Inflammatory macrophage treated with lipopolysaccharide for 4 hours (primary cell): ENCODE measurements at places on chromosomes 11 and 22.

DNA sequence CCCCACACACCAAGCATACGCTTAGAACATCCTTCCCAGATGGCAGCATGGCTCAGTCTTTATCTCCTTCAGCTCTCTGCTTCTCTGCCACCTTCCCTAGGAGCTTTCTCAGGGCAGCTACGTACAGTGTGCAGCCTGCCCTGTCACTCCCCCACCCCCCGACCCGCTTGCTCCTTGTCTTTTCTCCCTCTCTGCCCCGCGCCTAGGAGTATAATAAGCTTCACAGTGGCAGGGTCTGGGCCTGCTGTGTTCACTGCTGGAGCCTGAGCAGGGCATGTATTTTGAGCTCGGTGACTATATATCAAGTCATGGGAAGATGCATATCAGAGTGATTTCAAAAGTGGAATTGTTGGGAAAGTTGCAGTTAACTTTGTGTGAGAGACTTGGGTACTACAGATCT lies 55.8 kb upstream of the ADSL start:
- DNase-seq, result no peak

GRCh38 chr22:42805016-42805997 lies 51.8 kb downstream of the ARFGAP3 start:
- DNase-seq, result no peak

DNA sequence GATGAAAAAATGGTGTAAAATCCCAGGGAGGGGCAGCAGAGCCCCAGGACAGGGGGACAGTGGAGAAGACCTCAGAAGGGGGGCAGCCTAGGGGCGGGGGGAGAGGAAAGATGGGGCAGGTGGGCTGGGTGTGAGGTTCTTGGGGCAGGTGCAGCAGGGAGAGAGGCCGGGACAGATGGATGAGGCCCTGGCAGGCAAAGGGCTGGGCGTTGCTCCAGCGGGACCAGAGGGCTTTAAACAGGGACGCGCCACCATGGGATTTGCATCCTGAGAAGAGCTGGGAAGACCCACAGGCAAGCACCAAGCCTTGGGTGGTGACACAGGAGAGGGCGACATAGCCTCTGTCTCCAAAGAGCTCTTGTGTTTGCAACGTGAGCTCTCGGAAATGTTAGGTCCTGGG lies 1342.8 kb downstream of the TBC1D22A start:
- no peak for DNase-seq

GRCh38 chr11:81892770-81893635 lies 840.7 kb downstream of the FAM181B start:
- DNase-seq, result no peak

GRCh38 chr22:17724241-17724640 lies 50.0 kb downstream of the BID start:
- DNase-seq, result no peak

- DNase-seq, result peak; percentile 71
These were observed 10.7 kb downstream of the CRY2 start for GRCh38 chr11:45857961-45858474.

DNA sequence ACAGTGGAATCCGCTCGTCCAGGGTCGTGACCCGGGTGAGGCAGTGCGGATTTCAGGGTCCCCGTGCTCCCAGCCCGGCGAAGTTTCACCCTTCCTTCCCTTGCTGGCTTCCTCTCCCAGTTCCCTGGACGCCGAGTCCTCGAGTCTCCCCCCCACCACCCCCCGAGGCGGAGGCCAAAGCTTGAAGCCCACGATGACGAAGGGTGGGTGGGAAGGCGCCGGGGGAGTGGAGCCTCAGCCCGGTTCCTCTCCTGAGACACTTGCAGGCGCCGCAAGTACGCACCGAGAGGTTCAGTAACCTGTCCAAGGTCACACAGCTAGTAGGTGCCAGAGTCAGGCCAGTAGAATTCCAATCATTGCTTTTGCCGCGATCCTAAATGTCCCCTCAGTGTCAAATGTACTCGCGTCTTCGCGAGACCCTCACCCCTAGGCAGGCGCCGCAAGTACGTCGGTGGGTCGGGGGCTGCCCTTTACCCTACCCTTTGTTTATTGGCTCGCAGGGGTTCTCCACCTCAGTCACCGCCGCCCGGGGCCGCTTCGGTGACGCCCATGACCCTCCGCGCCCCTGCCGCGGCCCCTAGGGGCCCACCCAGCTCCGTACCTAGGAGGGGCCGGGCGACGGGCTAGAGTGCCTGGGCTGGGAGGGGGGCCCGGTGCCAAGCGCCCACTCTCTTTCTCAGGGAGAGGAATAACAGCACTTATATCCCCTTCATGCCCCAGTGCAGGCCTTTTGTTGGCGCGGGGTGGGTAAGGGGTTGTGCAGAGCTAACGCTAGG lies 5.7 kb upstream of the CHRM1 start:
- no peak for DNase-seq

DNA sequence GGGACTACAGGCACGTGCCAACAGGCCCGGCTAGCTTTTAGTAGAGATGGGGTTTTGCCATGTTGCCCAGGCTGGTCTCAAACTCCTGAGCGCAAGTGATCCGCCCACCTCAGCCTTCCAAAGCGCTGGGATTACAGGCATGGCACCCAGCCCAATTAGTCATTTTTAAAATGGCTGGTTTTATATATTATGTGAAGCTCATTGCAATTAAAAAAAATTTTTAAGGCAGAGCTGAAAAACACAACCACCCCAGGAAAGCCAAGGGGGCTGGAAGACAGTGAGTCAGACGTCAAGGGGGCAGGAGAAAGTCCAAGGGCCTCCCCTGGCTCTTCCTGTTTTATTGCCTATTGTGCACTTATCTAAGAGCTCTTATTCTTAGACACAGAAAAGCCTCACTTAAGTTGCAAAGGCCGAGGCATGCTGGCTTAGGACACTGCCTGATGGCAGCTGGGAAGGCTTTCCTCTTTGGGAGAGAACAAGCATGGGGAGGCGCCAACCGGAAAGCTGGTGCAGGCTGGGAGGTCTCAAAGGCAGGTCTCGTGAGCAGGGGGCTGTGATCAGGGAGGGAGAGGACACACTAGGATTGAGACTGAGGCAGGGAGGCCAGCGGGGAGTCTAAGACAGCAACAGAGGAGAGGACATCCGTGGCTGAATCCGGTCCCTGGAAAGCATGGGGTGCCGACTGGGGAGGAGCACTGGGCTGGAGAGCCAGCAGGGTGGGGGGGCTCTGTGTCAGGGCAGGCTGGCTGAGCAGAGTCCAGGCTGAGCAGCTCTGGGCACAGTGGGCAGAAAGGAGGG lies 11.1 kb upstream of the OSM start:
- DNase-seq, result peak; percentile 63

DNA sequence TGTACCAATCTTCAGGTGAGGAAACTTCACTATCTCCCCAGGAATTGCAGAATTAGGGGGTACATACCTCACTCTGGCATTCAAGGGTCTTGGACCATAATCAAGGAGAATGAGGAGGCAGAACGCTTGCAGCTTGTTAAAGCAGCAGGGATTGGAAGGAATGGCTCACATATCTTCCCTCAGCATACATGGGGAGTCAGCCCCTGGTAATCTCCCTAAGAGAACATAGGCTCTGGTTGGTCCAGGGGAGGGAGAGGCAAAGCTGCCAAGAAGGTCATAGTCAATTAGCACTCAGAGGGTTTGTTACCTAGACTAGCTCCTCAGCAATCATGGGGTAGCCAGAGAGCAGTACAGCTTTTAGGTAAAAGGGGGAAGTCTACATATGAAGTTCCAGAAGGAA lies 256.8 kb downstream of the INSC start:
- DNase-seq, result no peak

GRCh38 chr11:121535129-121535796 lies 82.5 kb upstream of the SORL1-AS1 start:
- no peak for DNase-seq

GRCh38 chr11:70126494-70126893 lies 48.4 kb downstream of the ANO1 start:
- no peak for DNase-seq

DNA sequence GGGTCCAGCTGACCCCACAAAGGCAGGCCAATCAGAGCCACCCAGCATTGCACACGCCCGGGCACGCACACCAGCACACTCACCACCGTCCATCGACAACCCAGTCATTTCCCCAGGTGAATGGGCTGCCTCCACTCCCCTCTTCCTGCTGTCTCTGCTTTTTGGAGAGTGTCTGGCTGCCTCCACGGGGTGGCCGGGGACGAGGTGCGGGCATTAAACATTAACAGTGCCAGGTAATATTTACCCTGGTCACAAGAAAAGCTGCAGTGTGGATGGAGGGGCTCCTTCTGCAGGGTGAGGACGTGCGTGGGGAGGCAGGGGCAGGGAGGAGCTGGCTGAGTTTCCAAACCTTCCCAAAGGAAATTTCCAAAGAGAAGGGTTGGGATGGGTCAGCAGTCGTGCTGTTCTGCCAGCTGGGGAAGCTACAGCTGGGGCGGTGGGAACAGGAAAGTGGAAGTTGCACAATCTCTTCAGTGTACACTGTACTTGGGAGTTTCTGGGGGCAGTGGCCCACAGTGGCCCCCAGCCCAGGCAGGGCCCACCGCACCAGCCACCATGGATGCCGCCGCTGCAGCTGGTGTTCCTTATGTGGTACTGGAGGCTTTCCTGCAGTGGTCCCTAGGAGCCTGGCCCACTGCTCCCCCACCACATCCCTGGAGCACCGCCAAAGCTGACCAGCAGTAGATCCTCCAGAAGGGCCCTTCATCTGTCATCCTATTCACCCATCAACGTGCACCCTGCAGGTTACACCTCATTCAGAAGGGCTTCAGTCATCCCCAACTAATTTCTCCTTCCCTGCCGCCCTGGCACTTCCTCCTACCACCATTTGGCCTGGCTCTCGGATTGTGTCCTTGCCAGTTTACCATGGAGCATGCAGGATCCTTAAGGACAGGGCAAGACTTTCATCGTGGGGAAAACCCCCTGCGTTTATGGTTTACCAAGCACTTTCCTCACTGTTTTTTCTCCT lies at the start of gene FXYD2:
FXYD2 (minus strand) TSS at position 174 of the 967 bp plus-strand sequence; CDS start at position 108, 66 bp downstream.
- peak; percentile 56 for DNase-seq
